Esophagus muscularis mucosa (tissue), 4 donors: ENCODE measurements at places on chromosomes 12 and 14. TPM values are rescaled to one million over a fixed set of nuclear protein-coding genes. Genes with fewer than 3 reads are reported as not detected.

GRCh38 chr14:65565948-65566347 lies 153.4 kb downstream of the FUT8 start:
- DNase-seq = no peak

PRKD1 gene
- total RNA-seq = 10.4 TPM

DNA sequence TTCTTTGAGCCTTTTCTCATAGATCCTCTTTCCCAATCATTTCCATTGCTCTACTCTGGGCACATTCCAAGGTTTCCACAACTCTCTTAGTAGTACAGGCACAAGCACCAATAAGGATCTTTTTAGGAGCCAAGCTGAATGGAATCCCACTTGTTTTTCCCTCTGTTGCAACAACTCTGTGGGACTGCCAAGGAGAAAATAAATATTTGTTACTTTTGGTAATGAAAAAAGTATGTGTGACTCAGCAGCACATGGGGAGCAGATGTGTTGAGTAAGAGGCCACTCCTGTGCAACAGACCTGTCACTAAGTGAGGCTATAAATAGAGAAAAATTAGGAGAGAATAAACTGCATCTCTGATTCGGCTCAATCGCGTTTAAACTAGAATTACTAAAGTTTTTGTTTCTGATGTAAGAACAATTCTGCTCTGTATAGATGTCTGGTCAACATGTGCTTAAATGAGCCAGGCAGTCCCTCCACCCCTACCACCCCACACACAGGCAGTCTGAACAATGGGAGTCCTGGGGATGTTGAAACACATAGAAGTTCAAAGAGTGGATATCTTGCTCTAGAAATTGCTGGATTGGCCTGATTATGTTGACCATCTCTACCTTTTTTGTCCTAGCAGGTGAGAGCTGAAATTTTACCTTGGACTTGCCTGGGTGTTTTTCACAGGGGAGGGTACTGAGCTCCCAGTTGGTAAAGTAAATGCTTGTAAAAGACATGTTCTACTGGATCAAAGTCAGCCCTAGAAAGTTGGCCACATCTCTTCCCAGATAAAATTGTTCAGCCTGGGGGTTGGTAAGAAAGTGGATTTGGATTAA lies 244.3 kb upstream of the NOVA1 start:
- no peak for DNase-seq

DNA sequence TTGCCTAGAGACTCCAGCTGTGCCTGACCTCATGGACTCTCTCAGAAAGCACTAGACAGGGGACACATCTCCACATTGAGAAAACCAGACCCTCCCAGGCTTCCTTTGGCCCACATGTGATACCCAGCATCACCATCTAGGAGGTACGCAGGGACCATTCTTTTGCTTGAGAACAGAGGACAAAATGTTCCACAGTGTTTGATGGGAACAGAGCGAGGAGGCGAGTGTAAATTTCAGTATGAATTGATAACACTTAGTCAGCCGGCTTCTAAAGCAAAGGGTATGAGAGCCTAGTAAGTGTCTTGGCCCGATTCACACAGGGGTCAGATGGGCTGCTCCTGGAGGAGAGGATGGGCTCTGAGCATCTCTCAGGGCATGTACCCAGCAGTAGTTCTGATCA lies 1052.4 kb downstream of the BCL11B start:
- DNase-seq = no peak

DERA gene
- 33.4 TPM for total RNA-seq

SLC6A13 gene
- total RNA-seq = not detected

DNA sequence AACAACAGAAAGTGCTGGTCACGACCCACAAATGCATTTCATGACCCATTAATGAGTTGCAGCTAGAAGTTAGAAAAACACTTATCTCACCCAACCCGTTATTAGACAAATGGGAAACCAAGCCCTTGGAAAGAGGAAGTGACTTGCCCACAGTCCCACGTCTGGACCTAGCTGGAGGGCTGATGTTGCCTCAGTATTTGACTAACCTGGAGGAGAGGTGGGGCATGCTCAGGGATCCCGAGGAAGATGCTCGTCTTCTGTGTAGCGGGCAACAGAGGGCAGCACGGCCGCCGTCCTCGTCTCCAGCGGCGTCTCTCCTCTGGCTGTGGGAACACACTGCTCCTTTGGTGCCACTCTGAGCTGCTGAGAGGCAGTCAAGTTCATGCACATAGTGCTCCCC lies 12.7 kb downstream of the CCND2 start:
- DNase-seq = no peak

DNA sequence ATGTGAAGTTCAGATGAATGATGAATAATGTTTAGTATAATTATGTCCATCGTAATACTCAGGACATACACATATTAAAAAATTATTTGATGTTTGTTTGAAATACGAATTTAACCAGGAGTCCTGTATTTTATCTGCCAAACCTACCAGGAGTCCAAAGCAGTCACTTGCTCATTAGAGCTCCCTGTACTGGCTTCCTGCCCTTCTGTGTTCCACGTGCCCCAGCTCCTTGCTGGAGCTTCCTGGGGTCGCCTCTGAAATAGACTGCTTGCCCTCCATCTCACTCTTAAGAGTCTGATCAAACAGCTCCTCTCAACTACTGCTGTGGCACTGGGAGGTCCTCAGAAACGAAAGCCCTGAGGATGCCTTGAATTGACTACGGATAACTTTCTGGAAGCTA lies 87.3 kb upstream of the DHRS4 start:
- DNase-seq = no peak

MMP19 gene
- 17.4 TPM for total RNA-seq

DHRS1 gene
- 16.2 TPM for total RNA-seq

MGAT4C gene
- total RNA-seq = 0.19 TPM

DNA sequence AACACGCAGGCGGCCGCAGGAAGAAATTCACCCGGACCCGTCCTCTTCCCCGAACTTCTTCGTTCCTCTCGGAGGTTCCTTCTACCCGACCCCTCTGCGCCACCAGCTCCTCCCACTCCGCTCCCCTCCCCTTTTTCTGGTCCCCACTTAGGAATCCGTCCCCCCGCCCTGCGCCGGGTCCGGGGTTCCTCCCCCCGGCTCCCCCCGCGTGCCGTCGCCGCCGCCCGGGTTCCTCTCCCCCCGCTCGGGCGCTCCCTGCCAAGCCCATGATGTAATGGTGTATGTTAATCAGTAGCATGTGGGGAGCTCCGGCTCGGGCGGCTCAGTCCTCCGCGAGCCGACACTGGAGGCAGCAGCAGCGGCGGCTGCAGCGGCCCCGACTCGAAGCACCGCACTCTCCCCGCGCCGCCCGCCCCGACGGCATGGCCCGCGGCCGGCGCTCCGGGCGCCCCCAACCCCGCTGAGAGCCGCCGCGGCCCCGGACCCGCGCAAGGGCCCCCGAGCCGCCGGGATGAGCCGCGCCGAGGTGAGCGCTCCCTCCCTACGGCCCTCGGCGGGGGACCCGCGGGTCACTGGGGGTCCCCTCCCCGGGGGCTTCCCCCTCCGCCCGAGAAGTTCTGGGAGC lies 1.0 kb upstream of the SAMD4A start:
- peak; percentile 99 for DNase-seq

CLEC2A gene
- total RNA-seq = not detected

RIPK3 gene
- total RNA-seq = 5.8 TPM

- DNase-seq = peak; percentile 42
Observed at GRCh38 chr14:36604757-36605505, 22.5 kb upstream of the NKX2-8 start.

- no peak for DNase-seq
Observed at GRCh38 chr12:112543751-112544150, 125.0 kb downstream of the PTPN11 start.

TPCN1 gene
- 54.0 TPM for total RNA-seq

- DNase-seq = no peak
Observed at GRCh38 chr14:105366386-105367074, 31.8 kb upstream of the TEX22 start.

DNA sequence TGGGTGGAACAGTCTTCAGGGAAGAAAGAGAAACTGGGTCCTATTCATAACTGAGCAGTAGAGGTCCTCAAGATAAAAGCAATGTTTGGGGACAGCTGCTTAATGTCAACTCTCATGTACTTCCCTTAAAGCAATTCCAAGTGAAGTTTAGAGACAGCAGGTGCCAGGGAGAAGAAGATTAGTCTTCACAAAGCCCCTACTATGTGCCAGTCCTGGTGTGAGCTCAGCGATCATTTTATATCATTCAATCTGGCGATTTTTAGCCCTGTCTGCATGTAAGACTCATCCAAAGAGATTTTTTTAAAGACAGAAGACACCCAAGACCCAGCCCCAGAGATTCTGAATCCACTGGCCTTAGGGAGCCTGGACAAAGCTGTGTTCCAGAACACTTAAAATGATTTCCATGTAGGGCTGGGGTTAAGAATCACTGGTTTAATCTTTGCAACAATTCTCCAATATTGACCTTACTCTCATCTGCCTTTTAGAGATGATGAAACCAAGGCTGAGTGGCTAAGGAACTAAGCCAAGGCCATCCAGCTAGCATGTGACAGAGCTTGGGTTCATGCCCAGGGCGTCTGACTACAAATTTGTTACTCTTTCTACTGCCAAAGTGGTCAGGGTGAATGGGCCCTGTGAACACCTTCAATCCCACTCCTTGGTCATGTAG lies 404.5 kb upstream of the TBX3 start:
- DNase-seq = no peak

KRT82 gene
- total RNA-seq = not detected

GRCh38 chr12:123929946-123930583 lies 42.6 kb downstream of the CCDC92 start:
- no peak for DNase-seq

GALNT8 gene
- total RNA-seq = 1.3 TPM

ADGRD1 gene
- 40.7 TPM for total RNA-seq

NKX2-1 gene
- not detected for total RNA-seq

DNA sequence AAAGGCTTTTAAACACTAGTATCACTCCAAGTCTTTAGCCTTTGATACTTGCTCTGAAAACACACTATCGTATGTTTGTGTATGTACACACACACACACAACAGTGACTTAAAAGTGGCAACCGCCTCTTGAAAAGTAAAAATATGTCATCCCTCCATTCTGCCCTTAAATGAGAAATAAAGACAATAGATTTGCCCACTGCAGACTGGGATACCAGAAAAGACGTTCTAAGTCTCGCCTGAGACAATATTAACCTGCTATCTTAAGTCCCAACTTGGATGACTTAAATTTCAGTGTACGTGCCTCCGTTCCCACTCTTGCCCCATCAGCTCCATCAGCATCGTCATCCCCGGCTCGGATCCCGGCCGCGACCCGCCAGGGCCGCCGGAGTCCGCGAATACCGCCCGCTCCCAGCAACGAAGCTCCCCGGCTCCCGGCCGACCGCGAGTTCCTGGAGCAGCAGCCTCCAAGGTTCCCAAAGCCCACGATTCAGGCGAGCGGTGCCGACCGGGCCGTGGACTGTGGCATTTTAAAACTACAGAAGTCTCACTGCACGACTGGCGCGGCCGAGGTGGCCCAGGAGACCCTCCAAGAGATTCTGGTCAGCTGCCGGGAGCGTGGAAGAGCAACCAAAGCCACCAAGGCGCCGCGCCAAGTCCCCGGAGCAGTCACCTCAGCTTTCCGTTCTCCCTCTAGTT lies 2.8 kb upstream of the ARID2 start:
- peak; percentile 93 for DNase-seq

DNA sequence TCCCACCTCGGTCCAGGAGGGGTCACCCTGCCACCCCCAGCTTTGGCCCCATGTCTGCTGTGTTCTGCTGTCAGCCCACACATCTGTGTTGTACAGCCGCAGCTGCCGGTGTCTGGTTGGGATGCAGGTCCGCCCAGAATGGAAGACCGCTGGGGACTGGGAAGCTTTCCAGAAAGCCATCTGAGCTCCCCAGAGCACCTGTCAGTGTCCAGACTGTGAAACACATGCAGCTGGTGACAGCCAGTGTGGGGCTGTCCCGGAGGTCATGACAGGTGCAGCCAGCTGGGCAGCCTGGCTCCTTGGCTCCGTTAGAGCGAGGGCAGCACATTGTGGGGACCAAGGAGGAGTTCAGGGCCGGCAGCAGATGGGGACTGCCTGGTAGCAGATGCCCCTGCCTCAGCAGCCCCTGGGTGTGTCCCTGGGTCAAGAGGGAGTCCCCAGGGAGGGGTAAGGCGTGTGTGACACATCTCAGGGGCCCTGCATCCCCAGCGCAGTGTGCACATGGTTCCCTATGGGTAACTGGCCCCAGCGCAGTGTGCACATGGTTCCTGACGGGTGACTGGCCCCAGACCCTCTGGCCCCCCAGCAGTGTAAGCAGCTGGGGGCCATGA lies 16.4 kb downstream of the CEP170B start:
- DNase-seq = no peak
